ENCODE measurements at places on chromosomes 2 and 18. TPM values are rescaled to one million over a fixed set of nuclear protein-coding genes. Genes with fewer than 3 reads are reported as not detected.

The CNGA3 gene
- total RNA-seq = 0.18 TPM

The C2orf80 gene
- total RNA-seq = not detected

The TCF23 gene
- total RNA-seq = not detected

The ICOS gene
- total RNA-seq = not detected

The RND3 gene
- 321 TPM for total RNA-seq

The TGFA gene
- total RNA-seq = not detected

The TUBA3E gene
- total RNA-seq = not detected

The MYO5B gene
- total RNA-seq = 0.16 TPM

The IL1A gene
- 0.90 TPM for total RNA-seq

DNA sequence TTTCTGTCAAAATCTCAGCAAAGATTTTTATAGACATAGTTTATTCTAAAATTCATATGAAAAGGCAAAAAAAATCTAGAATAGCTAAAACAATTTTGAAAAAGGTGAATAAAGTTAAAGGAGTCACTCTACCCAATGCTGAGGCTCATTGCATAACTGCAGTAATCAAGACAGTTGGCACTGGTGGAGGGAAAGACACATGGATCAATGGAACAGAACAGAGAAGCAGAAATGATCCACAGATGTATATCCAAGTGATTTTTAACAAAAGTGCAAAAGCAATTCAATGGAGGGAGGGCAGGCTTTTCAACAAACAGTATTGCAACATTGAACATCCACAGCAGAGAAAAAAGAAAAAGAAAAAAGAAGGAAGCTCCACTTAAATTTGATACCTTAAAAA is 162.8 kb downstream of the RBM43 start:
- no peak for DNase-seq

DNA sequence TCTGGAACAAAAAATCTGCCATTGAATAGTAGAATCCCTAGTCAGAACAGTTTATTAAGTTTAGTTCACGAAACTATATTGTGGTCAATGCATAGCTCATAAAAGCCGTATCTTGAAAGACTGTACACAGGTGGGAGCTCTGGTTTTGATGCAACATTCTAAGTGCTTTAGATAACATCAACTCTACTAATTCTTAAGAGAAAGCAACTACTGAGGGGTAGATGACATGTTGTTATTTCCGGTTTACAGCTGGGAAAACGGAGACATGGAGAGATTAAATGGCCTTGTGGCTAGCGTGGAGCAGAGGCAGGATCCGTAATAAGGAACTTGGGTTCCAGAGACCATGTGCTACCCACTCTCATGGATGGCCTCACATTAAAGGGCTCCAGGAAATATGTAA is 4.2 kb upstream of the ITGA6 start:
- no peak for DNase-seq

GRCh38 chr18:80238651-80239260 is 8.6 kb downstream of the PARD6G start:
- no peak for DNase-seq

- DNase-seq = no peak
Observed at GRCh38 chr18:76984193-76985155, 148.1 kb downstream of the MBP start.

DNA sequence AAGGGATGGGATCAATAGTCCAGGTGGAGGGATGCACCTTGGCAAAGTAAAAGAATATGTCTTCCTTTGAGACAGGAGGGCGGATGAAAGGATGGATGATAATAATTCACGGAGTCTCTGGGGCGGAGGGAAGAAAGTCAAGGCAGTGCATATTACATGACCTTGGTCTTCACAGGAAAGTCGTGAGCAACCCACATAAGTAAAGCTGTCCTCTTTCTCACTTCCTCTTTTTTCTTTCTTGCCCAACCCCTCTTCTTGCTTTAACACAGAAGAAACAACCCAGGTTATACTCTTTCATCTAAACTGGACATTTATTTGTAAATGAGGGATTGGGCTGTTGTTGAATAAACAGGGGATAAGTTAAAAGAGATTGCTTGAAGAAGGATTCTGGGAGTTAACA is 168.7 kb upstream of the SKOR2 start:
- DNase-seq = no peak

DNA sequence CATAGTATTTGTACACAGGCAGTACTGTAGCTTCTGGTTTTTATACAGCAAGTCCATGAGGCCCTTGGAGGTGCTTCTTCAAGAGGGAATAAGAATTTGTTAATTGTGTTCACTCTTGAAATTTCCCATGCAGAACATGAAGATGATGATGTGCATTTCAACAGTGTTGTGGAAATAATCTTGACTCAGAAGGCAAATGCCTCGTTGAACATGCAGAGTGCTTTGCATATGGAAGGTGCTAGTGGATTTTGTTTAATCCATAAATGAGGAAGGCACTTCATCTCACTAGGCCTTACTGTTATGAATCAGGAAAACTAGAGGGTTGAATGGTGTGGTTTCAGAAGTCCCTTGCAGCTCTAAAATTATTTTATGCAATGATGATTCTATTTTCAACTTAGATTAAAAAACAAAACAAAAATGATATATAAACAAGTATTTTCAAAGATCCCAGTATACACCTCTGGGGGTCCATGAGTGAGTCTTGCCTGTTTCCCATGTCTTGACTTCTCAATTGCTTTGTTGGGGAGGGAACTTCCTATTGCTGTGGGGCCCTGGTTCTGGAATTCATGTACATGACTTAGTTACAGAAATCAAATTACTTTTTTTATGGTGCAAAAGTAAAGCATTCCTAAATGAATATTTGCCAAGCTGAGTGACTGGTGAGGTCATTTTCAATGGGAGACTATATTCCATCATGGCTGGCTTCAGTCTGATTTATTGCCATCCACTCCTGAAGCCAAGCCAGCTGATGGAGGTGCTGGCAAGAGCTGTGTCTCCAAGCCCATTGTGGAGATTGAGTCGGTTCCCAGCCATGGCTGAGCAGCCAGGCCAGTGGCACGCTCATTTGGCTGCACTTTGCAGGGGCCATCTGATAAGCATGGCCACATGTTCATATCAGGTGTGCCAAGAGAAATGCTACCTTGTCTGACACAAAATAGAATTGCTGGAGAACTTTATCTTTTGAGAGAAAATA is 56.5 kb downstream of the MGAT5 start:
- peak; percentile 80 for DNase-seq

- DNase-seq = no peak
Observed at GRCh38 chr2:172896661-172897081, 161.0 kb downstream of the RAPGEF4 start.

DNA sequence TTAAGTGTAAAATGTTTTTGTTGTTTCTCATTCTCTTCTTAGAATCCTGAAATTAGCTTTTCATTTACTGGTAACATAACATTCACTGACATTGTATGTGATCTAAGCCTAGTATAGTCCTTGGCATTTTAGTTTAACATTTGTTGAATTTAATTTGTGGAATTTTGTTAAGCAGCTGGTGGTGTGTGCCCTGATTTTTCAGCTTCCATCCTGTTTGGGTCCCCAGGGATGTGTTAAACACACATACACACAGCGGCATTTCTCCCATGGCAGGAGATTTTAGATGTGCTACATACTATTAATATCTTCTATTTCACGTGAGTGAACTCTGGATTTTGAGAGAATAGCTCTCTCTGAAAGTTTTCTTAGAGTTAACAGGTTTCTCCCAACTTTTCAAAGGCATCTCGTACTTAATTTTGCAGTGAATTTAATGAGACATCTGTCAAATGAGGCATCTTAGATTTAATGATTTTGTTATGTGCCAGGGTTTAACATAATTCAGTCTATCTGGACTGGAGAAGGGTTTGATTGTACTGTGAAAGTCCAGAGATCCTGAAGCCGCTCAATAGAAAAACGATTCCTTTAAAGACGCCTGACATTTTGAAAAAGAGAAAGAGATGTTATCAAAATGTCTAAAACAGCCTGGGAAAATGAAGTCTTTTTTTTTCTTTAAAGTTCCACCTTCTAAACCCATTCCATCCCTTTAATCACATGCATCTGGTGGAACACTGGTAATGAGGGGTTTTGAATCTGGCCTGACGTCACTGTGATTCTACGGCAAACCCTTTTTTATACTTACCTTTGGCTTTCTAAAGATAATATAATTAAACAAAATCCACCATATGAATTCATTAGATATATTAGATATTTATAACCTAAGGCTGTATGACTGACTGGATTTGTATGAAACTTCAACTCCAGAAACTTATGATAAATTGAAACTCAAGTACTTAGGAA is 6.8 kb downstream of the PHLPP1 start:
- no peak for DNase-seq

GRCh38 chr18:79203017-79203605 is 133.9 kb downstream of the ATP9B start:
- DNase-seq = no peak

GRCh38 chr2:127640082-127641072 is 5.6 kb upstream of the GPR17 start:
- DNase-seq = no peak

GRCh38 chr2:33511141-33511540 is 34.7 kb downstream of the RASGRP3 start:
- no peak for DNase-seq

DNA sequence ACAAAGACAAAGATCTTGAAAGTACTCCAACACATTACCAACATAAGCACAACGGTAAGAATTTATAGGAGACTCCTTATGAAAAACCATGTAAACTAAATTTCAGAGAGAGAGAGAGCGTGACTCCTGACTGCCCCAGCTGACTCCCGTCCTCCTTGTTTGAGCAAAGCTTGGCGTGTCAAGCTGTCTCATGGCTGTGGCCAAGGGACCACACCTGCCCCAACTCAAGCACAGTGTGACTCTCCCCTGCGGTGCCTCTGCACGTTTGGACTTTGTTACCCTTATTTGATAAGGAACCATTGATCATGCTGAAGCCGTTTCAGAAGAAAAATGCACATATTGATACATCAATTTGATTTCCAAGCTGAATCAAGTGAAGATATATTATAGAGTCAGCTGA is 124.8 kb downstream of the COL6A3 start:
- DNase-seq = no peak

DNA sequence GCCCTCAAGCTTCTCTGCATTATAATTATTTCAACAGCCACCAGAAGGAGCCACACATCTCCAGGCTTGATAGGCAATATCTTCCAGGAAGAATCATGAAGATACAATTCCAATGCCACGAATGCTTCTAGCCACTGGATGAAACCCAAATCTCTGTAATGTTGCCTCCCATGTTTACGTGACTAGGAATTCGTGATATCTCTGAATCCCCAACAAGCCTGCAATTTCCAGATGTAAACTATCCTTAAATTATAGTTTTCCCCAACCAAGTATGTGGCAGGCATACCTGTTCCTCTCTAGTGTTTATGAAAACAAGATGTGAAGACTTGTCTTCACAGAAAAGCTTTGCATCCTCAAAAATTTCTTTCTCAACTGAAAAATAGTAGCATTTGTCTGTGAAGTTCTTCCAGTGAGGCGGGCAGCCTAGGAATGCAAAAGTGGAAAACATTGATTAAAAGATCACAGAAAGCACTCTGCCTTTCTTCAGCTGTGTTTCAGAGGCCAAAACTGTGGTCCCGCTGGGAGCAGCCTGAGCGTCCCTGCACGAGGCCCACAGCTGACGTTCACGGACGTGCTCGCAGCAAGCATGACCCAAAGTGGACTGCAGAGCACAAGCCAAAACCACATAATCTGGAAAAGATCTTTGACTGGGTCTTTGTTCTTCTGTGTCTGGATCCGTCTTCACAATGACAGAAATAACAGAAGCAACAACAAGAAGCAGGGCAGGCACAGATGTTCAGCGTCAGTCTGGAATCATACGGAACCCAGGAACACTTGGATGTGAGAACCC is 65.1 kb upstream of the THOC1 start:
- peak; percentile 72 for DNase-seq

DNA sequence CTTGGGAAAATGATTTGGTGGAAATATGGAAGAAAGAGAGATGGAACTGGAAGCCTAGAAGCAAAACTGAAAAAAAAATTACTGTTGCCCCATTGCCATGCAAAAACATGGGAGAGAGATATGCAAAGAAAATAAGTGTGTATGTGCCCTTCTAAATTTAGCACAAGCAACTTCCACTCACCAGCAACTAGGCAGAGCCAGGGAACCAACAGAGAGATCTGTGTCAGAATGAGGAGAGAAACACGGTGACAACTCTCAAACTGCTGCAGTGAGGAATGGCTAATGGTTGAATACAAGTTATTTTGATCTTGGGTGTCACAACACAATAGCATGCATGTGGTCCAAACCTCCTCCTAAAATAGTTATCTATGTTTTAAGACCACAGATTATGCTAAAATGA is 10.9 kb downstream of the DSC2 start:
- DNase-seq = no peak

- no peak for DNase-seq
Observed at GRCh38 chr2:98483257-98483861, 38.7 kb downstream of the INPP4A start.

- peak; percentile 98 for DNase-seq
Observed at GRCh38 chr2:37616677-37617005, 54.8 kb downstream of the CDC42EP3 start.

GRCh38 chr2:63124850-63125249 is 74.2 kb downstream of the OTX1 start:
- DNase-seq = no peak

GRCh38 chr2:134410831-134411231 is 157.0 kb downstream of the MGAT5 start:
- DNase-seq = peak; percentile 76

GRCh38 chr18:59229701-59230443 is 9.9 kb downstream of the GRP start:
- DNase-seq = no peak

DNA sequence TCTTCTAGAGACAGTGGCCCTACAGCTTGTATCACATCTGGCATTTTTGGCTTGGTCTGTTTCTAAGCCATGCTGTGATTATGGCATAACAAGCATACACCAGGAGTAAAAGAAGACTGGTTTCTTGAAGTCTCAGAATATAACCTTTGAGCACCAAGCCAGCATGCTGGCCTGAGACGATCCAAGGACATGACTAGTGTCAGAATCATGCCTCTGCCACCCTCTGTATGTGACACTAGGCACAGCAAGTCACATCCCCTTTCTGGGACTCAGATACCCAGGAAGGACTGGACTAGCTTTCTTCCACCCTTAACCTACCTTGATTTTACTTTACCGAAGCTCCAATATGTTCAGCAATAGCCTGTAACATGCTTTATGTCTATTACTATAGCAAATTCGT is 345.5 kb downstream of the SETBP1 start:
- no peak for DNase-seq
